ENCODE measurements at places on chromosomes 5 and 9. TPM values are rescaled to one million over a fixed set of nuclear protein-coding genes. Genes with fewer than 3 reads are reported as not detected.

CRB2 gene
- 3.0 TPM for total RNA-seq

GRCh38 chr9:124221676-124222075, 36.1 kb upstream of the NEK6 start:
- peak; percentile 22 for DNase-seq

DNA sequence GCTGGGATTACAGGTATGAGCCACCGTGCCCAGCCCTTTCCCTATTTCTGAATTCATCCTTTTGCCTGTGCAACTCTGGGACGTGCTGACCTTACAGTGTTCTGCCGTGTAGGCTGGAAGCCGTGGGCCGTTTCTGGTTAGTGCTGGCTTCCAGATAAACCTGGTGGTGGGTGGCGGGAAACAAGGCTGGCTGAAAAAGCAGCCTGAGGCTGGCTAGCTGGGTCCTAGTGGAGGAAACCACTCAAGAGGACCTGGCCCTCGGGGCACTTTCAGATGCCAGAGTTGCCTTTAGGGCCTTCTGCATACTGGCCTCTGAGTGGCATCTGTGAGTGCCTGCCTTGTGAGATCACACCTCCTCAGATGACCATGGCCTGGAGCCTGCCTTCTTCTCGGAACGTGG, 26.9 kb downstream of the GALNT12 start:
- DNase-seq, result no peak

DNA sequence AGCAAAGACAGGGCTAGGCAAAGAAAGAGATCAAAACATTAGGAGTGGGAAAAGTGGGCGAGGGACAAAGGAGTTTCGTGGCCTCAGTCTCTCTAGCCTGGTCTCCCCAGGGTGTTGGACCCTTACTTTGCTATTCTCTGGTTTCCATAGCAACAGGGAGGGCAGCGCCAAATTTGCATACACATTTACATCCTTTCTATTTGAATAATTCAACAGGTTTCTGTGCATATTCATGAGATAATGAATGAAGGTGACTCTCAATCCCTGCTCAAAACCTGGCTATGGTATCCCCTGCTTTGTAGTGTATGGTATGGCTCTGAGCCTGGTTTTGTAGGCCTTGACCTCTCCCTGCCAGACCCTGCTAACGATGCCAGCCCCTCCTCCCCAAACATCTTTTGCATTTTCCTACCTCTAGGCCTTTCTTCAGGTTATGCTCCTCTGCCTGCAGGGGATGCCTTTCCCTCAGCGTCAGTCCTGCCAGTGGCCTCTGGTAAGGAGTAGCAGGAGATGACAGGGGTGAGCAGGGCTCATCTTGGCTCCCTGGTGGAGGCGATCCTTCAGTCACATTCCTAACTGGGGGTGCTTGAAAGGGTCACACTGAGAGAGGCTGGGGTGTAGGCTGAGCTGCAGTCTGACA, 9.8 kb downstream of the RPP25L start:
- no peak for DNase-seq

DNA sequence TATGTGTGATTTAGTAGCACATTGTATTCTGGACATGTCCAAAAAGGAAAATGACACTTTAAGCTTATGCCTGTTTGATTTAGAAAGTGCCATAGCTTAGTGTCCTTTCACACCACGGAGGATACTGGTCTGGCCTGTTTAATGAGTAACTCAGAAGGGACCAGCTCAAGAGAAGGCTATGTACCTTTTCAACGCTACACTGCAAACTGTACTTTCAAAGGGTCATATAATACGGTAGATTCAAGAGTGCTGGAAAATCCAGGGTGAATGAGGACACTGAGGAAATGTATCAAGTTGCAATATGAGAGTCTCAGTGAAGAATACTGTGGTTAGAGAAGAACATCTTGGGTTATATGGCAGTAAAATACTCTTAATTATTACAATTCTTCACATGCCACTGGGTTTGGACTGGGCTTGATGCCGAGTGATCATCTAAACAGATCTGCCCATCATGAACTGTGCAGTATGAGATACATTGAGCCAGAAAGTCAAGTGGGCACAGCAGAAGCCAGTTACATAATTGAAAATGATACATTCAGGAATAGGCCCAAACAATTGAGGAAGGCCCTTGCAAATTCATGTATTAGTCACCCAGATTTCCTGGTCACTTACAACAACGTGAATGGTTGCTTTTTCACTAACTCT, 1211.5 kb upstream of the CDH9 start:
- no peak for DNase-seq

- DNase-seq, result no peak
These were observed 48.9 kb upstream of the SPIN1 start for GRCh38 chr9:88339317-88339716.

- no peak for DNase-seq
These were observed 8.2 kb upstream of the GRAMD2B start for GRCh38 chr5:126414874-126415502.

GRCh38 chr5:21831145-21831787, 1021.9 kb downstream of the CDH12 start:
- DNase-seq, result no peak

DNA sequence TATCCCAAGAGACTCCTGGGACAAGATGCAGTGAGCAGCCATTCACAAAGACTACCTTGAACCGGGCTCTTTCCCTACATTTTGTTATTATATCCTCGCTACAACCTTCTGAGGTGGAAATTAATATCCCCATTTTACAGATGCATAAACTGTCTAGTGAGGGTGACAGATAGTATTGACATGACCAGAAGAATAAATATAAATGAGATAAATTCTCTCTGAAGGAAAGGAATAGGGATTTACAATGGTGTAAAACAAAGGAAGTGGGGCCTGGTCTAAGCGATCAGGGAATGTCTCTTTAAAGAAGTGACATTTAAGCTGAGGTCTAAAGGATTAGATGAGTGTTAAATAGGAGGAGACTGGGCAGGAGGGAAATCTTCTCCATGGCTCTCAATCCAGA, 43.5 kb upstream of the KCNMB1 start:
- DNase-seq, result no peak

GRCh38 chr9:134604834-134605233, 36.8 kb upstream of the COL5A1 start:
- DNase-seq, result no peak

- DNase-seq, result no peak
These were observed 288.1 kb downstream of the NR3C1 start for GRCh38 chr5:143115381-143115780.

- no peak for DNase-seq
These were observed 45.2 kb downstream of the ALG2 start for GRCh38 chr9:99176527-99177013.

DNA sequence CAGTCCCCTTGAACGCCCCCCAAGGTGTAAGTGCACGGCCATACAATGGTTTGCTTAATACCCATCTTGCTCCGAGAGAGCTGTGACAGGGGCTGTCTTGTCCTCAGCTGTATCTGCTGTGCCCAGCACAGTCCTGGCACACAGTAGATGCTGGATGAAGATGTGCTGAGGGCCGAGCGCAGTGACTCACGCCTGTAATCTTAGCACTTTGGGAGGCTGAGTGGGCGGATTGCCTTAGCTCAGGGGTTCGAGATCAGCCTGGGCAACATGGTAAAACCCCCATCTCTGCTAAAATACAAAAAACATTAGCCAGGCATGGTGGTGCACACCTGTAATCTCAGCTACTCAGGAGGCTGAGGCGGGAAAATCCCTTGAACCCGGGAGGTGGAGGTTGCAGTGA, 53.6 kb downstream of the C9orf50 start:
- DNase-seq, result no peak

GRCh38 chr5:97538912-97539311, 355.9 kb upstream of the RIOK2 start:
- no peak for DNase-seq

- no peak for DNase-seq
These were observed 38.3 kb upstream of the KCNV2 start for GRCh38 chr9:2679011-2679410.

RNF44 gene
- 134 TPM for total RNA-seq

GRCh38 chr9:88387036-88387551, 1.1 kb upstream of the SPIN1 start:
- peak; percentile 84 for DNase-seq

GRCh38 chr5:123097871-123098735, 9.1 kb downstream of the PRDM6 start:
- DNase-seq, result no peak

DNA sequence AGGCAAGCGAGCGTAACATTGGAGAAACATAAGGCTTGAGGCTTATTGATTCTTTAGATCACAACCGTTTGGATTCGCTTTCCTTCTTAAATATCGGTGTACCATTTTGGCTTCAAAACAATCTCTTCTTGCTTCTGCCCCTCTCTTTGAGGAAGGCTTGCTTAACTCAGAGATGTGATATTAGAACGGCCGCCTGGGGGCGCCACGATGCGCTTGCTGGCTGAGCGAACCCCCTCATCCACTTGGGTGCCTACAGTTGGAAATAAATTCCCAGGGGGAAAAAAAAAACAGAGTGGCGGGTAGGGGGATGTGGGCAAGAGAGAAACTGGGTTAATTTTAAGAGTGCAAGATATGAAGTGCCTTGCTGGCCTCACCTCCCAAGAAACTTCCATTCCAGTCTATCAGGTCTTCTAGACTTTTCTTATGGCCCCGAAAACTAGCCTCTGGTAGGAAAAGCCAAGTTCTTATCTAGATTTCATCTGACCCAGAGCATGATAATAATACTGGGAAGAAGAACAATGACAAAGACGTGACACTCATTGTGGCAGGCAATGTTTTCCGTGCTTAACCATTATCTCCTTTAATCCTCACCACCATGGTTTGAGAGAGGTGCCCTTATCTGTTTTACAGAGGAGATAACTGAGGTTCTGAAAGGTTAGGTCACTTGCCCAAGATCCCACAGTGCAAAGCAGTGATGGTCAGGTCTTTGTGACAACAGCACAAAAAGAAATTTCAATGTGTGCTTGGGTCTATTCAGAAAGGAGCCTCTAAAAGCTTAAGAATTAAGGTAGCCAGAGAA, 115.8 kb downstream of the DPYSL3 start:
- no peak for DNase-seq

DNA sequence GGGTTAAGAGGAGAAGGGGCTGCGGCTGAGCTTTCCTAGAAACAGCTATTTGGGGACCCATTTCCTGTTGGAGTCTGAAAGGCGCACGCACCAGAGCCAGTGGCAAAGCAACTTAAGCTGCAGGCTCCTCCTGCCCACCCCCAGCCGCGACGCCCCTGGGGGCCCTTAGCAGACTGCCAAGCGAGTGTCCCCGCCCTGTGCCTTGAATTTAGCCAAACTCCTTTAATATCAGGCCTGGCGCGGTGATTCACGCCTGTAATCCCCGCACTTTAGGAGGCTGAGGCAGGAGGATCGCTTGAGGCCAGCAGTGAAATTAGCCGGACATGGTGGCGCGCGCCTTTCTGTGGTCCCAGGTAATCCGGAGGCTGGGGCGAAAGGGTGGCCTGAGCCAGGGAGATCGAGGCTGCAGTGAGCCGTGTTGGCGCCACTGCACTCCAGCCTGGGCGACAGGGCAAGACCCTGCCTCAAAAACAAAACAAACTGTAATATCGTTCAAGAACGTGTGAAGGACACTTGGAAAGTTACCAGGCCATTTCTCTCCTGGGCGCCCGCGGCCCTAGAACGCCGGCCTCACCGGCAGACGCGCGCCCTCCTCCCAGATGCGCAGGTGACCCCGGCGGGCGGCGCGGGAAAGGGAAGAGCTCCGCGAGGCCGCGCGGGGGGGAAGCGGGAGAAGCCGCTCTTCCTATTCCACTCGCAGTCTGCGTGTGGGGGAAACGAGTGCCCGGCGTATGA, 1.0 kb upstream of the F2R start:
- peak; percentile 85 for DNase-seq

GRCh38 chr5:135386096-135386495, 12.9 kb downstream of the MACROH2A1 start:
- DNase-seq, result peak; percentile 67

GRCh38 chr5:42564689-42565356, 141.6 kb downstream of the GHR start:
- DNase-seq, result no peak

- no peak for DNase-seq
These were observed 71.0 kb upstream of the SEMA6A start for GRCh38 chr5:116645627-116646026.

DNA sequence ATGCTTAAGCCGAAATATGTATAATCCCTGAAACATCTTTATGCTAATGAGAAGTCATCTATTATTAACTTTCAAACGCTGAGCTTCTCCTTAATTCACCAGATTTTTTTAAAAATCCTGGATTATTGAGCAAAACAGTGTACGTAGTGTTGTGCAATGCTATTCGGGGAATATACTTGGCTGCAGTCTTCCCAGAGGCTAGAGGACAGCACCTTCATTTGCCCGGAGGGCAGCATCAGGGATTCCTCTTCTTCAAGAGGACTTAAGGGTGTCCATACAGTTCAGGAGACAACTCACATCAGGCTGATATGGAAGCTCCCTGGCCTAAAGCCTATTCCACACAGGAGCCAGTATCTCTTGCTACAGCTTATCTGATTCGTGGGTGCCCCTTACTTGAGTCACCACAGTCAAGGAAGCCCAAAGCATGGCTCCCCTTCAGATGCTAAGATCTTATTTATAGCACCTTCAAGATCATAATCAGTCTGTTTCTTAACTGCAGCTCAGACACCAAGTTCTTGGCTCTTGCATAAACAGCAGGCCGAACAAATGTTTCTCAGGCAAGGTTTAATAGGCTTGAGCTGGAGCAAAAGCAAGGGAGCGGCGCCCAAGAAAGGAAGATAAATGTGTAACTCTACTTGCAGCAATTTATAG, 29.4 kb downstream of the NUTM2F start:
- no peak for DNase-seq

DNA sequence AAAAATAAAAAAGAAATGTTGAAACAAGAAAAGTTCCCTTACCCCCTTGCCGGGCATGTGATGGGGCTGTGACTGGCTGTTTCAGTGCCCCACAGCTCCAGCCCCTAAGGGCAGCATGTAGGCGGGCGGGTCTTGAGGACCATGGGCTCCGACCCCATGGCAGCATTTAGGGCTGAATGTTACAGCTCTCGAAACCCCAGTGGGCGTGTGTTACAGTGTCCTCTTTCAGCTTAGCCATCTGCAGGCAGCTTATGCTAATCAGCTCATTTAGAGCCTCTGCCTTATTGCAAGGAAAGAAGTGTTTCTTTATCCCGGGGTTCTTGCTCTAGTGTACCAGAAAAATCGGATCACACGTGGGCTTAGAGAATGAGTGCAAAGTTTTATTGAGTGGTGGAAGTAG, 497.4 kb upstream of the CYLC2 start:
- DNase-seq, result no peak

- DNase-seq, result no peak
These were observed 8.2 kb downstream of the HSPB3 start for GRCh38 chr5:54463713-54464112.

- DNase-seq, result no peak
These were observed 104.2 kb upstream of the RAI14 start for GRCh38 chr5:34551911-34552433.

SYK gene
- total RNA-seq, result 152 TPM

ZNF300 gene
- 6.3 TPM for total RNA-seq

DNA sequence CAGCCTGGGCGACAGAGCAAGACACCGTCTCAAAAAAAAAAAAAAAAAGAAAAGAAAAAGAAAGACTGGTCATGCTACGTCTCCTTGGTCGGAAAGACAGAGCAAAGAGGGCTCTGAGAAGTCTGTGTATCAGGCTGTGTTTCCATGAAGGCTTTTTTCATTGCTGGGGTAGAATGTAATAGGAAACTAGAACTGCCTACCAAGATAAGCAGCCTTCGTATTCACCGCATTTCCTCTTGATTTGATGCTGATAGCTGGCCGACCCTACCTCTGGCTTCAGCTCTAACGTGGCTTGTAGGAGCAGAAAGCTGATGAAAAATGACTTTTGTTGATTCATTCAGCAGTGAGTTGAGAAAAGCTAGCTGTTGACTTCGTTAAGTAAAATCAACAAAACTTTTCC, 17.4 kb downstream of the SLC1A3 start:
- DNase-seq, result no peak

- no peak for DNase-seq
These were observed 29.2 kb downstream of the NR4A3 start for GRCh38 chr9:99850736-99851499.

GRCh38 chr5:150114102-150114641, 27.8 kb upstream of the CSF1R start:
- DNase-seq, result no peak

Measured in spleen (tissue), 13 donors.